Putamen (tissue), 1 donor: ENCODE measurements at places on chromosomes 3 and 15.
A peak's percentile ranks its signal among the peaks of the same experiment; 100 is the strongest.

DNA sequence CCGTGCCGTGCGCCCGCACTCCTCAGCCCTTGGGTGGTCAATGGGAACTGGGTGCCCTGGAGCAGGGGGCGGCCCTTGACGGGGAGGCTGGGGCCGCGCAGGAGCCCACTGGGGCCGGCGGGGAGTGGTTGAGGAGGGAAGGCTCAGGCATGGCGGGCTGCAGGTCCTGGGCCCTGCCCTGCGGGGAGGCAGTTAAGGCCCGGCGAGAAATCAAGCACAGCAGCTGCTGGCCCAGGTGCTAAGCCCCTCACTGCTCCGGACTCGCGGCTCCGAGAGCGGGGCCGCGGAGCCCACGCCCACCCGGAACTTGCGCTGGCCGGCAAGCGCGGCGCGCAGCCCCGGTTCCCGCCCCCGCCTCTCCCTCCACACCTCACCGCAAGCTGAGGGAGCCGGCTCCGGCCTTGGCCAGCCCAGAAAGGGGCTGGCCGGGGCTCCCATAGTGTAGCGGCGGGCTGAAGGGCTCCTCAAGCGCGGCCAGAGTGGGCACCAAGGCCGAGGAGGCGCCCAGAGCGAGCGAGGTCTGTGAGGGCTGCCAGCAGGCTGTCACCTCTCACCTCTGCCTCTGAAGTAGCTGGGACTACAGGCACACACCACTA lies 7.8 kb downstream of the GP9 start:
- DNase-seq = no peak

- DNase-seq = peak; percentile 79
Measured at GRCh38 chr3:42746455-42747450, 26.3 kb downstream of the CCDC13 start.

DNA sequence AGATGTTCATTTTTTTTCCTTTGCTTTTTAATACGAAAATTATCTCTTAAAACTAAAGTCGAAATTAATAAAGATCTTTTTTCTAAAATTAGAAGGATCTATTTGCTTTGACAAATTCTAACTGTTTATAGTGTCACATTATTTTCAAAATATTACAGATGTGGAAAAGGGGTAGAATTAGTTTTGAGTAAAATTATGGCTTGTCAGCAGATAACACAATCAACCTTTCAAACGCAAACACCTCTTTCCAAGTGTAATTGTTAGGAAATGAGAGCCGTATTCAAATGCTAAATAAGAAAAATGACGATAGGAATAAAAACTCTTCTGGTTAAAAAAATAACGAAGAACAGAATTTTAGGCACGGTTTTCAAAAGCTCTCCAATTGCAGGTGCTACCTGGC lies 704.7 kb downstream of the NLGN1 start:
- no peak for DNase-seq

GRCh38 chr3:58071480-58071971 lies 63.3 kb downstream of the FLNB start:
- DNase-seq = no peak

DNA sequence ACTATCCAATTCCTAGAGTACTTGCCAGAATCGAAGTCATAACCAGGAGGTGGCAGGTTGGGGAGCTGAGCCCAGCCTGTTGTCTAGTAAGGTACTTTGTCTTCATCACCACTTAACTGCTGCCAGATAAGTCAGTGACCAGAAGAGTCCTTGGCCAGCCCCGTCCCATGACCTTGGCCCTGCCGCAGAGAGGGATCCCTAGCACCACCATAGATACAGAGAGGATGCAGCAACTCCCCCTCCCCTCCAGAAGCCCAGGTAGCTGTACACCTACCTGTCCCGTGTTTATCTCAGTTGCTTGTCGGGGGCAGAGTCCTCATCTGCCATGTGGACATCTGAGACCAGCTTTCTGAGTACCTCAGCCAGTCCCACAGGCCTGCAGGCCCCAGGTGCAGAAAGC lies 153.6 kb upstream of the TP63 start:
- DNase-seq = no peak

DNA sequence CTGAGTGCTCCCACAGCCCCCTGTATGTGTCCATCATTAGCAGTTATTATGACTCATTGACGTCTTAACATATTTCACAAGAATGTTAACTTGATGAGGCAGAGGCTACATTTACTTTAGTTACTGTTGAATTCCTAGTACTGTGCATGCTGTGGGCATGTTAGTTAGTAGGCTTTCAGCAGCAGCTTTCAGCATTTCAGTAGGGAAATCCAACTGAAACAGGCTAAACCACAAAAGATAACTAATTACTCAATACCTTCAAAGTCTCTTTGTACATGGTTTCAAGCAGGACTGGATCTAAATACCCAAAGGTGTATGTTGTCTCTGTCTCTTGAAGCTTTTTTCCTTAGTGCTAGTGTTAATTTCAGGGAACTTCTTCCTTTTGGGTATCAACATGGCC lies 229.9 kb upstream of the SUCLG2 start:
- no peak for DNase-seq

- no peak for DNase-seq
Measured at GRCh38 chr3:126630020-126630419, 24.9 kb downstream of the TXNRD3 start.

DNA sequence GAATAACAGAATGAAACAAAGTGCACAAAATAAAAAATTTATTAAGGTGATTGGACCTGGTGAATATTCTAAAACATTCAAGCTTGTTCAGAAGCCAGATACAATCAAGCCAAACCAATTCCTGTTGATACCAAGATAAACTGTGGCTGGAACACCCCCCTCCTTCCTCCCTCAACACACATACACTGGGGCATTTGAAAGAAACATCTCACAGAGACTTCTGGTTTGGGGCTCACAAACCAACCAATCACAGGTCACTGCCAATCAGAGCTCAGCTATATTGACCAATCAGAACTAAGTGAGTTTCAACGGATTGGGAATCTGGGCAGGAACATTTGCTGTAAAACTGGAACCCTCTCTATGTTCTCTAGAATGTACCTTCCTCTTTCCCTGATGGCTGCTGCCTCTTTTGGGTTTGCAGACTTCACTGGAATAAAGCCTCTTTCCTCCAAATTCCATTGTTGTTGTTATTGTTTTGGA lies 340.6 kb upstream of the GOLIM4 start:
- no peak for DNase-seq

- no peak for DNase-seq
Measured at GRCh38 chr3:73697020-73697419, 72.3 kb upstream of the PDZRN3 start.

GRCh38 chr3:79848876-79849275 lies 81.1 kb upstream of the ROBO1 start:
- DNase-seq = no peak

DNA sequence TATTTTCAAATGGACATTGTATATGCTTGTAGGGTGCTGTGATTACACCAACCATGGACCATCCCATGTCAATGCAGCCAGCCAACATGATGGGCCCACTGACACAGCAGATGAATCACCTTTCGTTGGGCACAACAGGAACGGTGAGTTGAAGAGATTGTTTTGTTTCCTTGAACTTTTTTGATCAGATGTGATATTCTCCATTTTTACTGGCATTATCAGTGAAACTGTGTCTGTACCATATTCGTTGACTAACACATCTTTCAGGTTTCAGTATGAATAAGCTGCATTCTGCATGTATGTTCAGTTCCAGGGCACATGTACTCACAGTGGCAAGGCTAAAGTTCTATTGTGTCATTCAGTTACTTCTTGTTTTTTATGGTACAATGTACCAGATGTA lies 655.2 kb downstream of the RBMS3 start:
- no peak for DNase-seq

DNA sequence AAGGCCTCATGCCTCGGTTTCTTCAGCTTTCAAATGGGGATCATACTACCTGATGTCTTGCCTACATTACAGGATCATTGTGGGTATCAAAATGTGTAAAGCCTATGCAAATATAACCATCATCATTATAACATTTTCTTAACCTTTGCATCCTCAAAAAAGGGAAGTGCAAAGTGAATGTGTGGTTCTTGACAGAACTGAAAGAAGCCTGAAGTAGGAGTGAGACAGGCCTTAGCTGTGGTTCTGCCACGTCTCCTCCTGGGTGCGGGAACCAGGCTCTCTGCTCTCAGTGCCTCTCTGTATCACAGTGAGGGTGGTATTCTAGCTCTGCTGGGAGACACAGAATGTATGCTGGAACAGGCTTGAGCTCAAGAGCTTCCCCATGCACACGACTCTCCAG lies 316.9 kb upstream of the ICE2 start:
- no peak for DNase-seq

GRCh38 chr15:40845036-40845435 lies 1.2 kb downstream of the SPINT1 start:
- no peak for DNase-seq

- no peak for DNase-seq
Measured at GRCh38 chr15:78429477-78429876, 8.5 kb upstream of the IREB2 start.

DNA sequence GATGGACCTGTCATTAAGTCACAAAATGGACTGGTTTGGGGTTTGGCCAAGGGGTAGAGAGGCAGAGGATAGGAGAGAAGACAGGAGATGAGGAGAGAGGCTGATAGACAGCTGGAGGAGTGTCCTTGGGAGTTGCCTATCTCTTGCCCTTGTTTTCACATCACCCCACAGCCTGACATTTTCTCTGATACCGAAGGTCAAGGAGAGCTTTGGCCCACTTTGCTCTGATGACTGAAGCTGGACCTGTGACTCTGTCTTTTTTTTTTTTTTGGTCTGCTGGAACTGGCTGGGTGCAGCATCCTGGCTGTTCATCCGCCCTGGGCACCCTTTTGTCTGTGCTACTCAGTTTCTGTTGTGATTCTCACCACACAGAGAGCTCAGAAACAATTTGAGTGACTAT lies 5.1 kb downstream of the GPD1L start:
- DNase-seq = no peak

DNA sequence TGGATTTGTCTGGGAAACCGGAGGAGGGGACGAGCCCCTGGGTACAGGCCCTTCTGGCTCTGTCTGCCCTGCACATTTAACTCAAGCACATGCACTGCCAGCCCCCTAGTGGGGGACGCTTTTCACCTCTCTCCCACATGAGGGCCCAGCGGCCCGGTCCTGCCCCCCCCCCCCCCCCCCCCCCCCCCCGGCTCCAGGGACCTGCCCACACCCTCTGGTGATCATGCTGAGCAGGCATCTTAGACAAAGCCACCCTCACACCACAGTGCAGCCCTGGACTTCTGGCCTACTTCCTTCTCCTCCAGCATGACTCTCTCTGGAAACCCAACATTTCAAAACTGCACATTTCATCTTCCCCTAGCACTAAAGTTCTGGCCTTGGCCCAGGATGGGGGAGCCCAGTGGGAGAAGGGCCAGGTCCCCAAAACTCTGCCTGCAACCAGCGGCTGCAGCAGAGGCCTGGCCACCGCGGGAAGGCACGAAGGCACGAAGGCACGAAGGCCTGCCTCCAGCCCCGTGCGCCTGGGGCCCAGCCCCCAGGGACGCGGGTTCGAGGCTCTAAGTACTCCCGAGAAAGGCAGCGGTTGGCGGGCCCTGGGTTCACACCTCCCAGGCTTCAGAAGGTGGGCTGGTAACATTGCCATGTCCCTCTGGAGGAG lies 14.1 kb downstream of the KLF15 start:
- DNase-seq = no peak

- DNase-seq = no peak
Measured at GRCh38 chr15:57324944-57325679, 51.2 kb upstream of the CGNL1 start.

DNA sequence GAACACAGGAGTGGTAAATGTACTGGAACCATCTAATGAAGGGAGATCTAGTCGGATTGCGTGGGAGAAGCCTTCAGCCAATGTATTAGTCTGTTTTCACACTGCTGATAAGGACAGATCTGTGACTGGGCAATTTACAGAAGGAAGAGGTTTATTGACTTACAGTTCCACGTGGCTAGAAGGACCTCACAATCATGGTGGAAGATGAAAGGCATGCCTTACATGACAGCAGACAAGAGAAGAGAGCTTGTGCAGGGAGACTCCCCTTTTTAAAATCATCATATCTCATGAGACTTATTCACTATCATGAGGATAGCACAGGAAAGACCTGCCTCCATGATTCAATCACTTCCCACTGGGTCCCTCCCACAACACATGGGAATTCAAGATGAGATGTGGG lies 17.0 kb downstream of the HRG start:
- DNase-seq = no peak

GRCh38 chr3:90145094-90145860 lies 1037.9 kb downstream of the EPHA3 start:
- DNase-seq = no peak

GRCh38 chr3:130576375-130577266 lies 59.6 kb downstream of the COL6A6 start:
- no peak for DNase-seq
